ENCODE measurements at places on chromosomes 3 and 15. TPM values are rescaled to one million over a fixed set of nuclear protein-coding genes. Genes with fewer than 3 reads are reported as not detected.
A peak's percentile ranks its signal among the peaks of the same experiment; 100 is the strongest.

DNA sequence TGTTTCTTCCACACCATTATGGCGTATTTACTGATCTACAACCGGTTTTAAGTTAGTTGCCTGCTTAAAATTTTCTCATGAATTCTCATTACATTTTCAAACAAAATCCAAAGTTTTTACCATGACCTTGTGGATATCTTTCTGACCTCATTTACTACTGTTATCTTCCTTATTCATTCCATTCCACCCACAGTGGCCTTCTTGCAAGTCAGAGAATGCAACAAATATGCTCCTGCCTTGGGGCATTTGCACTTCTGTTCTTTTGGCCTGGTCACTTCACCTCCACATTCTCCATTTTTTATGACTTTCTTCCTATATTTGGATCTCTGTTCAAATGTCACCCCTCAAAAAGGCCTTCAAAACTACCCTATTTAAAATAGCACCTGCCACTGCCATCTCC, 8.8 kb upstream of the SLC15A2 start:
- no peaks in the 10 kb centered on the region for H3K36me3 ChIP-seq
- no peaks in the 10 kb centered on the region for H3K27me3 ChIP-seq
- no peak for DNase-seq
- H3K4me1 ChIP-seq: no peaks in the 10 kb centered on the region
- H3K4me3 ChIP-seq: no peak overlapping the region
- H3K27ac ChIP-seq: no peak overlapping the region

GRCh38 chr3:50194128-50194902, 2.9 kb downstream of the GNAT1 start:
- peak overlapping the region; percentile 26 for H3K4me3 ChIP-seq
- no peak overlapping the region for H3K27ac ChIP-seq
- peaks cover 12% of the 10 kb centered on the region for H3K27me3 ChIP-seq
- peaks cover 14% of the 10 kb centered on the region for H3K4me1 ChIP-seq

- H3K4me1 ChIP-seq: no peaks in the 10 kb centered on the region
- H3K36me3 ChIP-seq: no peaks in the 10 kb centered on the region
- DNase-seq: no peak
Measured at GRCh38 chr3:163779396-163780344, 1298.6 kb downstream of the SI start.

Gene LRRC3B
- total RNA-seq: 0.57 TPM

DNA sequence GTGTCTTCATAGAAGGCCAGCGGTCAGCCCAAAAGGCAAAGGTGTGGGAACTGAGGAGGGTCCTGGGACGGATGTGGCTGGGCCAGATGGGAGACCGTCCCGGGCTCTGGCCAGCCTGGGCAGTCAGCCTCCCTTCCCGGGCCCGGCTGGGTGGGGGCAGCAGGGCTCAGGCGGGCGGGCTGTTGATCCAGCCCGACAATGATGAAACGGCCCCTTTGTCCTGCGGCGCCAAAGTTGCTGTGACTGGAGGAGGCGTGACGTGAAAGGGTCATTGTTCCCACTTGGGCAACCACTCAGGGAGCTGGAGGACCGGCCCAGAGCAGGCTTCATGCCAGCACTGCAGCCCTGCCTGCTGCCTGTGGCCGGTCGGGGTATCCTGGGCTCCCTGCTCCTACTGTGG, 16.5 kb downstream of the DUSP7 start:
- no peaks in the 10 kb centered on the region for H3K27me3 ChIP-seq
- H3K4me3 ChIP-seq: no peak overlapping the region
- peak overlapping the region; percentile 57 for H3K27ac ChIP-seq

GRCh38 chr3:125179884-125180240, 32.7 kb downstream of the SLC12A8 start:
- no peaks in the 10 kb centered on the region for H3K27me3 ChIP-seq
- no peaks in the 10 kb centered on the region for H3K4me1 ChIP-seq
- no peaks in the 10 kb centered on the region for H3K36me3 ChIP-seq
- no peak for DNase-seq
- H3K4me3 ChIP-seq: no peak overlapping the region
- H3K27ac ChIP-seq: no peak overlapping the region

Gene SLC22A14
- total RNA-seq: 0.53 TPM

Gene P3H2
- 41.2 TPM for total RNA-seq

Gene TMEM44
- 8.1 TPM for total RNA-seq

Gene PRKCD
- total RNA-seq: 21.0 TPM

DNA sequence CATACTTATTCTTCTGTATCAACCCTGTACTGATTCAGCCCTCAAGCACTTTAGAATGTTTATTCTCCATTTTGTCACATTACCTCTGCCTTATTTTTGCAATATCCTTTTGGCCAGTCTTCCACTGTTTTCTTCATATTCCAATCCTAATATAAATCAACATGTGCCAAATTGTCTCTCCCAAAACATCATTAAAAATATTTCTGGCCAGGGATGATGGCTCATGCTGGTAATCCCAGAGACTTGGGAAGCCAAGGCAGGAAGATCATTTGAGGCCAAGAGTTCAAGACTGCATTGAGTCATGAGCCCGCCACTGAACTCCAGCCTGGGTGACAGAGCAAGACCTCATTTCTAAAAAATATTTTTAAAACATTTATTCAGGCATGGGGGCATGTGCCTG, 641.4 kb upstream of the CBLB start:
- no peaks in the 10 kb centered on the region for H3K36me3 ChIP-seq
- H3K27ac ChIP-seq: no peak overlapping the region
- no peaks in the 10 kb centered on the region for H3K27me3 ChIP-seq
- H3K4me1 ChIP-seq: no peaks in the 10 kb centered on the region
- no peak for DNase-seq

Gene ADAMTS9
- 5.2 TPM for total RNA-seq

Gene LRTM1
- not detected for total RNA-seq

GRCh38 chr3:184336547-184337398, 627 bp upstream of the FAM131A start:
- H3K27me3 ChIP-seq: no peaks in the 10 kb centered on the region
- DNase-seq: no peak
- peak overlapping the region; percentile 96 for H3K27ac ChIP-seq
- H3K4me3 ChIP-seq: peak overlapping the region; percentile 95
- H3K4me1 ChIP-seq: peaks cover 41% of the 10 kb centered on the region

- no peaks in the 10 kb centered on the region for H3K4me1 ChIP-seq
- H3K4me3 ChIP-seq: no peak overlapping the region
- H3K36me3 ChIP-seq: no peaks in the 10 kb centered on the region
- no peaks in the 10 kb centered on the region for H3K27me3 ChIP-seq
- DNase-seq: no peak
Measured at GRCh38 chr15:38961931-38962330, 397.3 kb upstream of the RASGRP1 start.

All from esophagus squamous epithelium (tissue), 5 donors.